ENCODE measurements at places on chromosomes 1 and 21.
A peak's percentile ranks its signal among the peaks of the same experiment; 100 is the strongest.

- peaks cover 32% of the 10 kb centered on the region for H3K4me1 ChIP-seq
- peak; percentile 48 for DNase-seq
- H3K36me3 ChIP-seq = no peaks in the 10 kb centered on the region
- no peaks in the 10 kb centered on the region for H3K27me3 ChIP-seq
- H3K4me3 ChIP-seq = no peak overlapping the region
Observed at GRCh38 chr1:234262007-234262753, 111.1 kb upstream of the COA6 start.

- DNase-seq = no peak
- H3K27me3 ChIP-seq = no peaks in the 10 kb centered on the region
- H3K4me1 ChIP-seq = no peaks in the 10 kb centered on the region
- H3K27ac ChIP-seq = no peak overlapping the region
- no peak overlapping the region for H3K4me3 ChIP-seq
Observed at GRCh38 chr1:69128204-69128603, 439.5 kb upstream of the LRRC7 start.

GRCh38 chr1:25473653-25474225 is 43.0 kb downstream of the MACO1 start:
- no peak overlapping the region for H3K27ac ChIP-seq
- H3K4me1 ChIP-seq = peaks cover 48% of the 10 kb centered on the region
- H3K36me3 ChIP-seq = no peaks in the 10 kb centered on the region
- no peaks in the 10 kb centered on the region for H3K27me3 ChIP-seq
- DNase-seq = no peak

- H3K4me1 ChIP-seq = no peaks in the 10 kb centered on the region
- H3K4me3 ChIP-seq = no peak overlapping the region
- DNase-seq = no peak
- no peaks in the 10 kb centered on the region for H3K27me3 ChIP-seq
- H3K27ac ChIP-seq = no peak overlapping the region
Observed at GRCh38 chr1:180278194-180278515, 48.1 kb downstream of the LHX4 start.

GRCh38 chr1:197683895-197684553 is 91.3 kb downstream of the DENND1B start:
- DNase-seq = no peak
- H3K36me3 ChIP-seq = no peaks in the 10 kb centered on the region
- H3K4me1 ChIP-seq = peaks cover 11% of the 10 kb centered on the region
- no peak overlapping the region for H3K27ac ChIP-seq
- no peaks in the 10 kb centered on the region for H3K27me3 ChIP-seq

DNA sequence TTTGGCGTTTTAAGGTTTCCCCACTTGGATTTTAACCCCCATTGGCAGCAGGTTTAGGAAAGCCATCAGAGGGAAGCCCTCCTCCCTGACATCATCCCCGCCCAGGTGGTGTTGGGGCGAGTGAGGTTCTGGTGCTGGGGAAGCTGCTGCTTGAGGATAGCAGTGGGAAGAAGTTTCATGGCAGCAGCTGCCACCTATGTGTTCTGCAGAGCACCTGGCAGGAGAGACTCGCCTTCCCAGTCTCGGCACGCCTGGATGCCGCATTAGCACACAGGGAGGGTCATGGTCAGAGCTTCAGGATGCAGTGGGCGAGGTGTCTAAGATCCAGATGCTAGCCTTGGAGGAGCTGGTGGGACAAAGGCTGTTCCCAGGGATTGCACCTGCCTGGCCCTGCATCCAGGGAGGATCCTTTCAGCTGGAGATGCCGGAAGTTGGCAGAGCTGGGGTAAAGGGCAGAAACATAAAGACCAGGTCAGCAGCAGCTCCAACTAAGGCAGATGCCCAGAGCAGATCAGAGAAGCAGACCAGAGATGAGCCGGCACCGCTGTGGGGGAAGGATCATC is 33.9 kb downstream of the ABCG1 start:
- H3K4me1 ChIP-seq = no peaks in the 10 kb centered on the region
- no peaks in the 10 kb centered on the region for H3K36me3 ChIP-seq
- no peak overlapping the region for H3K4me3 ChIP-seq
- peak; percentile 72 for DNase-seq
- H3K27ac ChIP-seq = no peak overlapping the region
- H3K27me3 ChIP-seq = no peaks in the 10 kb centered on the region

DNA sequence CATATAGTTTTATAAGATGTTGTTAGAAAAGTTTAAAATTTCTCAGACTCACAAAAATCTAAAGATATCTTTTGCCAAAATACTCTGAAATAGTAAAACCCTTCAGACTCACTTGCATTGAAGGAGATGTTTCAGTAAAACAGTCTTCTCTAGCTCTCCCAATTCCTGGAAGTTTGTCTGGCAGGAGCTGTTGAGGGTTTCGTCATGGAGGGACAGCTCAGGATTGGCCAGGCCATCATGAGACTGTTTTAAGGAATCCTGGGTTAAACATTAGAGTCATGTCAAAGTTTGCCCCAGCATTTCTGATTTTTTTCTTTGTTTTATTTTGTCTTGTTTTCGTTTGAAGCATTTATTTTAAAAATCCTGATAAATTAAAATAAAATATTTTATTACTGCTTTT is 293.8 kb upstream of the PBX1 start:
- no peaks in the 10 kb centered on the region for H3K27me3 ChIP-seq
- no peak for DNase-seq

DNA sequence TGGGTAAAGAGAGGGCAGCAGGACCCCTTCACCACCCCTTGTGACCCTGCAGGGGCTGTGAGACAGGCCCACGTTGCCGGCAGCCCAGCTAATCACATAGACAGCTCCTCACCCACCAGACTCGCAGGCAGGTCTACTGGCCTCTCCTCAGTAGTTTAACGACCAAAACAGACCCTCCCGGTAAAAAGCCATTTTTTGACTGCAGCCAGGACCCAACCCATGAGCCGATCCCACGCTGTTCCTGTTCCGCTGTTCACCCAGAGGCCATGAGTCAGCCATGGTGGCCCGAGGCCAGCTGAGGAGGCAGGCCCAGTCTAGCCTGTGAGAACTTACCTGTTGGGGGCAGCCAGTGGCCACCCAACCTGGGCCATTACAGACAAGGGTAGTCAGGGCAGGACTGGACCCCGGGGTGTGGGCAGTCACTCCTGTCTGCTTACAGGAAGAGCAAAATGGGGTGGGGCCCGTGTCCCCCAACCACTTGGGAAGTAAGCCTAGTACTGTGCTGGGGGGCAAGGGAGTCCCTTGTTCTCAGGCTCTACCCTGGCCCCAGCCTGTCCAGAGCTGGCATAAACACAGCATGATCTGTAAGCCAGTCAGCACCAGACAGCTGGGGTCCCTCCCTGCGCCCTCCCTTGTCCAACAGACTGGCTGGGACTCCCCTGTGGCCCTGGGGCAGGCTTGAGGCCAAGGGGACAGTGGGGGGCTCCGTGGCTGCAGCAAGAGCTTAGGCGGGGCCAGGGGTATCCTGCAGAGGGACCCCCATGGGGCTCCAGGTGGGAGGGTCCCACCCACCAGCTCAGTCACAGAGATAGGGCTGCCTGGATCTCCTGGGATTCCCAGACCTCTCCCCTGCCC is 61.9 kb downstream of the WNT9A start:
- no peak overlapping the region for H3K27ac ChIP-seq
- H3K4me3 ChIP-seq = no peak overlapping the region
- H3K36me3 ChIP-seq = no peaks in the 10 kb centered on the region

DNA sequence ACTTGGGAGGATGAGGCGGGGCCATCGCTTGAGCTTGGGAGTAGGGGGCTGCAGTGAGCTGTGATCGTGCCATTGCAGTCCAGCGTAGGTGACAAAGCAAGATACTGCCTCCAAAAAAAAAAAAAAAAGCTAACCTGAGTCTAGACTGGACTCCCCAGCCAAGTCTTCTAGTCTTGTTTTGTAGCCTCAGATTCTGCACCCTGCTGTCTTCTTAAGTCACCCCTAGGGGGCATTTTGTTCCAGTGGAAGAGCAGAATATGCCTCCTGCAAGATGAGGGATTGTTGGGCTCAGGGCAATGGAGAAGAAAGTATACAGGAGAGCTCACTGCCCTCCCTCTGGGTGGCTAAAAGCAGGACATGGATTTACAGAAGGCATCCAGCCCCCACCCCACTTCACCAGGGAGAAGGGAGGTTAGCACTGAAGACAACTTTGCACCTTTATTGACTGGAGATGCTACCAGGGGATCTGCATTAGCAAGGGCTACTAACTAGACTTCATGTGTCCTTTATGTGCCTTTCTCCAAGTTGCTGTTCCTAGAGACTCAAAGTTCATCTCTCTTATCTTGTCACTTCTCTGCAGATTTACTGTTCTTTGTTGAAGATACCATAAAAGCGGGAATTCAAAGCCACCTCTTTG is 15.3 kb upstream of the RNF187 start:
- no peak overlapping the region for H3K27ac ChIP-seq
- H3K4me3 ChIP-seq = no peak overlapping the region
- DNase-seq = no peak
- no peaks in the 10 kb centered on the region for H3K36me3 ChIP-seq
- H3K27me3 ChIP-seq = no peaks in the 10 kb centered on the region

DNA sequence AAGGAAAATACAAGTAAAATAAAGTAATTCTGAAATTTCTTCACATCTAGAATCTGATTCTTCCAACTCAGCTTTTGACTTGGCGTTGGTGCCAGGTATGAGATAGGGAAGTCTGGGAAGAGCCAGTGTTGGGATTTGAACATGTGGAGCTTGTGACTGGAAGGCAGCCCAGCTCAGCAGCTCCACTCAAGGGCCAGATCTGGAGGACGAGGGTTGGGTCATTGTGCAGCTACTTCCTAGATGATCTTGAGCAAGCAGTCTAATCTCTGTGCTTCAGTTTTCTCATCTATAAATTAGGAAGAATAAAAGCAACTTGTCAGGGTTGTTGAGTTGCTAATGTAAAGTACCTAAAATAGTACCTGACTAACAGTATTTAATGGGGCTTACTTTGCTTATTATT is 5.0 kb downstream of the ADARB1 start:
- H3K4me3 ChIP-seq = no peak overlapping the region
- peaks cover 14% of the 10 kb centered on the region for H3K4me1 ChIP-seq
- H3K27ac ChIP-seq = no peak overlapping the region
- H3K27me3 ChIP-seq = no peaks in the 10 kb centered on the region
- no peak for DNase-seq

DNA sequence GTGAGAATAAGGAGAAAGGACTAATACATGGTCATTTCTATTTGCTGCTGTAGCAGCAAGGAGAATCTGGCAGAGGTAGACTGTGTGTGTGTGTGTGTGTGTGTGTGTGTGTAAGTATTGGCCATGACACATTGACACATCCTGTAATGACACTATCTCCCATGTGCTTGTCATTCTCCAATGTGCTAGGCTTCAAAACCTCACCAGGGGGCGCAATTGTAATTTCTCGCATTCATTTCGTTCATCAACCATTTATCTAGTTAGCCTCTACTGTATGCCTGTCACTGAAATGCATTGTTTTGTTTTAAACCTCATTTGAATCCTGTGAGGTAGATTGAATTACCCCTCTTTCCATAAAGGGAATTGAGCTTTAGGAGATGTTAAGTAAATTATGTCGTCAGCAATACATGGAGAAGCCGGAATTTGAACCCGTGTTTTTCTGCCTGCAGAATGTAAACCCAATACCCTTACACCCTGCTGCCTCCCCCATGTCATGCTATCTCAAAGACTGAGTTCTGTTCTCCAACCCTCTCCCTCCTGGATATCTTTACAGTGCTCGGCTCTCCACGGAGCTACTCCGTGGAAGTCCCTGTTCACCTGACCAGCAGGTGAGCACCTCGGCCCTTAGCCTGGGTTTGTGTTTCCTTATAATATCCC is 100.8 kb downstream of the UCK2 start:
- H3K27me3 ChIP-seq = no peaks in the 10 kb centered on the region
- H3K27ac ChIP-seq = no peak overlapping the region
- no peak overlapping the region for H3K4me3 ChIP-seq
- peak; percentile 45 for DNase-seq
- no peaks in the 10 kb centered on the region for H3K36me3 ChIP-seq
- H3K4me1 ChIP-seq = peaks cover 4% of the 10 kb centered on the region

DNA sequence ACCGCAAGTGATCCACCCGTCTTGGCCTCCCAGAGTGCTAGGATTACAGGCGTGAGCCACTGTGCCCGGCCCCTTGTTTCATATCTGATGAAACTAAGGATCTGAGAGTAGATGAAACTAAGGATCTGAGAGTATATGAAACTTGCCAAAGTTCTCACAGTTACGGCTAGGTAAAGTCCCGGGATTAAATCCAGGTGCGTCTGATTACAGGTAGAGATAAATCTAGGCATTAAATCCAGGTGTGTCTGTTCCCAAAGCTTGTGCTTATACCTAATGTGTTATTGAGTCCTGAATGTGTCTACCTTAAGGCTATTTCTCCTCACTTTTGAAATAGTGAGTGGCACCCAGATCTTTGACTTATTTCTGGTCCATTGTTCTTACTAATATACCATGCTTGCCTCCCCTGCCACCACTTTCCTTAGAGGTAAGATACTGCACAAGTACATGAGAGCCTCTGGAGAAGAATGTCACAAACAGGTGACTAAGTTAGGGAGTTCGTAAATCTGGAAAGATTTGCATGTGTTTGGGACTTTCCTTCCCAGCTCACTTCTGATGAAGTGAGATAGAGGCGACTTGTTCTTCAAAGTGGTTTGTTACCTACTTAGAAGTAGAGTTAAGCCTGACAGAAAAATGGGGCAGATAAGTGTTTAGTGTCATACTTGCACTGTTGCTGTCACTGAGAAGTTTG is 66.5 kb downstream of the AK4 start:
- DNase-seq = peak; percentile 41
- H3K27me3 ChIP-seq = no peaks in the 10 kb centered on the region
- peaks cover 15% of the 10 kb centered on the region for H3K4me1 ChIP-seq

GRCh38 chr1:165696625-165697100 is 1.7 kb downstream of the ALDH9A1 start:
- no peaks in the 10 kb centered on the region for H3K27me3 ChIP-seq
- H3K4me3 ChIP-seq = no peak overlapping the region

GRCh38 chr1:239243006-239243405 is 143.4 kb upstream of the CHRM3 start:
- no peak overlapping the region for H3K4me3 ChIP-seq
- no peak overlapping the region for H3K27ac ChIP-seq
- no peak for DNase-seq
- no peaks in the 10 kb centered on the region for H3K36me3 ChIP-seq

GRCh38 chr1:152886758-152887409 is 8.8 kb downstream of the SMCP start:
- no peaks in the 10 kb centered on the region for H3K36me3 ChIP-seq
- no peak overlapping the region for H3K27ac ChIP-seq

DNA sequence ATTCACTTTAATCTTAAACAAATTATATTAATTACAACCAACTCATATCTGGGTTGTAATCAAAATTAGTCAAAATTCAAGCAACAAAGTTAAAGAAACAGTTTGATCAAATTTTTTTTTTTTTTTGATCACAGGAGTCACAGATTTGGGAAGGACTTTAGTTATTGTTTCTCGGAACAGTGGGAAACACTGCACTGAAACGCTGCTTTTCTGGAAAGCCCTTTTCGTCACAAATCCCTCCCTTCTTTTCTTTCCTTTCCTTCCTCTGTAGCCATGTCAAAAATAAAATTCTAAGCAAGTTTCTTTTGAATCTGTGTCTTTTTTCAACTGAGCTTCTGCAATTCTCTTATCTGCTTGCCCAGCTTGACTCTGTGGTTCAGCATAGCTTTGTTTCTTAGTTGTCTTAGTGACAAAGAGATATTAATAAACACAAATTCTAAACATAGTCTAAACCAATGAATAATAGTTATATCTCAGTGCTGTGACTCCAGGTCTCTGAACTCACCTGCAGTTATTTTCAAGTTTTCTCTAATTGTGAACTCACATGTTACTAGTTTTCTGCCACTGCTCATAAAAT is 53.8 kb downstream of the PTGS2 start:
- H3K36me3 ChIP-seq = no peaks in the 10 kb centered on the region
- H3K4me1 ChIP-seq = no peaks in the 10 kb centered on the region
- no peaks in the 10 kb centered on the region for H3K27me3 ChIP-seq
- no peak for DNase-seq

- no peaks in the 10 kb centered on the region for H3K4me1 ChIP-seq
- H3K27ac ChIP-seq = no peak overlapping the region
- no peak for DNase-seq
- H3K36me3 ChIP-seq = no peaks in the 10 kb centered on the region
Observed at GRCh38 chr1:87103074-87103473, 188.6 kb downstream of the HS2ST1 start.
